ENCODE measurements at places on chromosomes 16 and 17. TPM values are rescaled to one million over a fixed set of nuclear protein-coding genes. Genes with fewer than 3 reads are reported as not detected.

GRCh38 chr16:69796285-69797118 is 34.4 kb downstream of the WWP2 start:
- DNase-seq, result peak; percentile 43

- DNase-seq, result peak; percentile 56
Observed at GRCh38 chr17:57671667-57672632, 73.1 kb downstream of the CCDC182 start.

GRCh38 chr17:74647871-74648672 is 24.5 kb upstream of the CD300E start:
- DNase-seq, result no peak

DNA sequence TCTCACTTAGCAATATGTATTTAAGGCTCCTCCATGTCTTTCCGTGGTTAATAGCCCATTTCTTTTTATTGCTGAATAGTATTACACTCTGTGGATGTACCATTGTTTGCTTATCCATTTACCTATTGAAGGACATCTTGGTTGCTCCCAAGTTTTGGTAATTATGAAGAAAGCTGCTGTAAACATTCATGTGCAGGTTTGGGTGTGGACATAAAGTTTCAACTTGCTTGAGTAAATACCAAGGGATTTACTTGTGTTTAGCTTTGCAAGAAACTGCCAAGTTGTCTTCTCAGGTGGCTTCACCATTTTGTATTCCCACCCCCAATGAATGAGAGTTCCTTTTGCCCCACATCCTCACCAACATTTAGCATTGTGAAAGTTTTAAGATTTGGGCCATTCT is 9.5 kb downstream of the LRRC36 start:
- no peak for DNase-seq

- no peak for DNase-seq
Observed at GRCh38 chr17:33508215-33508614, 215.1 kb upstream of the ASIC2 start.

DNA sequence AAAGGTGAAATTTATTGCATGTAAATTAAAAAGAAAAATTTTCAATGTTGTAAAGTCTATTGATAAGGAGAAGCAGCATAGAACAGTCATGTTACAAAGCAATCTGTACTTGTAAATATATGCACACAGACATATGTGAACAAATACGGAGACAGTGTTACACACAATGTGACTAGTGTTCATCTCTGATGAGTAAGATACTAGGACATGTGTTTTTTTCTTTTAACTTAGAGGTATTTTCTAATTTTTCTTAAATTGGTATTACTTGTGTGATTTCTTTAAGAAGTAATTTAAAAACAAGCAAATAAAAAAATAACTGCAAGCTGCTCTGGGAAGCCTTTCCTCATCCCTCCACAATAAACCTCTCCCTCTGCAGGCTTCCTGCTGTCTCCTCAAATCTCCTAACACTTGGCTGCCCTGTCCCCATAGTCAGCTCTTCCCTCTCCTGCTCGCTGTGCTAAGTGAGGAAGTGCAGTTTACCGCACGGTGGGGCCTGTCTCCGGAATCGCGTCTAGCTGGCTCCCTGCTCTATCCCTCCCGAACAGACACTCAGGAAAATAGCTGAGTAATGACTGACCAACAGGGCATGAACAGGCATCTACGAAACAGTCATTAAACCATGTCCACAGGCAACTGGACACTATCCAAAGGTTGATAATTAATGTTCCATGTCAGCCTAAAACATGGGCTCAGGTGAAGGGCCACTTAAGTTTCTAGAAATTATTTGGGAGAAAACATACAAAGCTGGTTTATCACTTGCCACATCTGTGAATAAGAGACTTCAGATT is 35.9 kb downstream of the CMTM4 start:
- peak; percentile 91 for DNase-seq

DNA sequence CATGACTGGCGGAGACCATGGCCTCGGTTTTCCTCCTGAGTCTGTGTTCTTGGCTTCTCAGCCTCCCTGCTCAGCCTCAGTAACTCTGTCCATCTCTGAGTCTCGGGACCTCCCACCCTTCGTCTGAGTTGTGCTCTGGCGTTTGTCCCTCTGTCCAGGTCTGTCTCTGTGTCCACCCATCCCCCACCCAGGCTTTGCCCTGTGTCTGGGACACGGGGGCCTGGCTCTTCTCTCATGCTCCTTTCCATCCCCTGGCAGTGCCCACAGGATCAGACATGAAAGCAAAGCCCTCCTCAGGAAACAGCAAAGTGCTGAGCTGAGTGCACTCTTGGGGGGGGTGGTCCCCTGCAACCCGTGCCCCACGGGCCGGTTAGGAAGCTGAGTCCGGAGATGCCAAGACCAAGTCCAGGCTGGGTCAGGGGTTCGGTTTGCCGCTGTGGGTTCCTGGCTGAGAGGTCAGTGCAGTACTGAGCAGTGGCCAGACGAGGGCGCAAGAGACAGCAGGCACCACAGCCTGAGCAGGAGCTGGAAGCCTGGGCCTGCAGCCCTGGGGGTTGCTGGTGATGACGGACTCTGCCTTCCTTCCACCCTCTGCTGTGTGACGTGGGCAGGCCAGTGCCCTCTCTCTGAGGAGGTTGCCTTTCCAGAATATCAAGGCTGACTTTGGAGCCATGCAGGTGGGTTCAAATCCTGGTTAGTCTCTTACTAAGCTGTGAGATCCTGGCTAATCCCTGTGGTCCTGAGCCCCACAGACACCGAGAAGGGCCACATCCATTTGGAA is 2.5 kb downstream of the P2RX1 start:
- DNase-seq, result peak; percentile 72

DNA sequence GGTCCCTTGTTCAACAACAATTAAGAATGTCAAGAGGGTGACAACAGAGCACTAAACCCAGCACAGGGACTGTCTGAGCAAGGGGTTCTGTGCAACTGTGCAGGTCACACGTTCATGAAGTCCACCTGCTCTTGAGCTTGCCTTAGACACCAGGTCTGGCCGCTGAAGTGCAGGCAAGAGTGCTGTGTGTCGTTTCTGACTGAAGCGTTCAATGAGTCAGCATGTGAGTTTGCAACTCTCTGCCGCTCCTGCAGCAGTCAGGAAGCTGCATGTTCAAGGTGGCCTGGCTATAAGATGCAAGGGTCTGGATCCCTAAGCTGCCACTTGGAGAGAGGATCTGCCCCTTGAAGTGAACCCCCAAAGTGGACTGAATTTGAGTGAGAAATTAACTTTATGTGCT is 332.7 kb upstream of the HSBP1 start:
- no peak for DNase-seq

GRCh38 chr16:3590736-3591435 is 13.7 kb upstream of the NLRC3 start:
- DNase-seq, result no peak

DNA sequence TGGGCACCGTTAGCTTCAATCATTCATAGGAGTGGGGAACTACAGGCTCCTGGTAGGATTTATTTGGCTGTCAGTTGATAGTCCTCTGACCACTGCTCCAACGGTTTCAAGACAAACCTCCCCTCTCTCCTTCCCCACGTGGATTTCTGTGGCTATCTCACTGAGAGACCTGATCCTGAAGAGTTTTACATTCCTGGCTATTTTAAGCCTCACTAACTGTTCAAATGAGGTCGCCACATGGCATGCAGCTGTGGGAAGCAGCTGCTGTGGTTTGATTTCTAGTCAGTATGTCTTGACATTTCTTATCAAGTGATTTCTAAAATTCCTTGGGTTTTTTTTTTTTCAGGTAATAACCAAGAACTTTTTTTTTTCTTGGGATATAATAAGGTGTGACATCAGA is 38.3 kb downstream of the CDK5R1 start:
- DNase-seq, result peak; percentile 37

DNA sequence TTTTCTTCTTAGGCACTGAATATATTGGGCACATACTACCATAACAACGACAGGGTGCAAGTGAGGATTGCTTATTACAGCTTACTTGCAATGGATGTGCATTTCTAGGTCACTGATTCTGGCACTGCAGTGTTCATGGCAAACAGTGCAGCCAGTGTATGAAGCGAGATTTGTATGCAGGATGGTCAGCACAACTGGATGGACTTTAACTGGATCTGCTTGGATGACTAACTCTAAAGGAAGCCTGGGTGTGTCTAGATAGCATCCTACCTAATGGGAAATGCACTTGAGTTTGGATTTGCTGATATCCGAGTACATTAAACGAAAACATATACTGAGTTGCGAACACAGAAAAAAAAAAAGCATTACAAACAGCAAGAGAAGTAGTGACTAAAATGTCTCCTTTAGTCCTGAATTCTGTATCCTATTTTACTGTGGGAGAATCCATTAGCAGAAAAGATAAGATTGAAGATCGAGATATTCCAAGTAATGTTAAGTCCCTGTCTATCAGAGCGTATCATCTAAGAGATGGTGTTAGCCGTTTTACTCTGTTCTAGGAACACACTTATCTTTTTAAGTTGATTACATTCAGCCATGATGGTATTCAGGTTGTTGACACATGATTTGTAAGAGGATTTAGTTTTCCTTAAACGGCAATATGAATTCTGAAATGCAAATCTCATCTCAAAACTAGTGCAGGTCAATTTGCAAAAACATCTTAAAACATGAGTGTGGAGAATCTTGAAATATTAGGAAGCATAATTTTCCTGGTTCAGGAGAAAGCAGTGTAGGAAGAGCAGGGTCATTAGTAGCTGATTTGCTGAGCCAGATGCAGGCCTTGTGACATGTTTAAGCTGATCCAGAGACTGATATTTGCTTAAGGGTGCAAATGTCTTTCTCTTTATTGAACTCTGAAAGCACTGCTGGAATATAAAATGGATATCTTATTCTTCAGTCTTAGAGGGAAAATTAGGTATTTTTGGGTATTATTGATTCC is 142.6 kb upstream of the CPHXL start:
- DNase-seq, result no peak

- no peak for DNase-seq
Observed at GRCh38 chr17:77473615-77474226, 333.0 kb downstream of the SEC14L1 start.

GRCh38 chr16:66692341-66692740 is 4.2 kb downstream of the CMTM4 start:
- no peak for DNase-seq

GRCh38 chr17:19769946-19770652 is 22.0 kb upstream of the ALDH3A1 start:
- peak; percentile 84 for DNase-seq

DNA sequence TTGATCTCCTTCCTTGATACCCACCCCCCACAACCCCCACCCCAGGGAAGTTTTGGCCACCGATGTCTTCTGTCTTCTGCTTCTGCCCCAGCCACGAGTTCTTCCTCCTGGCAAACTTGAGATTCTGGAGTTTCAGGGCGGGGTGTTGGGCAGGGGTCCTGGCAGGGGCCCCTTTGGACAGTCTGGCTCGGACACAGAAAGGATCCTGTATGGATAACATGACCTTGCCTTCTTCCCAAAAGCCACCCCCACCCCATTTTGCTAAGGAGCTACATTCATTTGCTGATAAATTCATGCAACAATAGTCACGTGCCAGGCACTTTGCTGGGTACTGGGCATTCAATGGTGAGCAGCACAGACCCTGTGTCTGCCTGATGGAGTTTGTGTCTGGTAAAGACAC is 5.9 kb upstream of the COL1A1 start:
- no peak for DNase-seq

DNA sequence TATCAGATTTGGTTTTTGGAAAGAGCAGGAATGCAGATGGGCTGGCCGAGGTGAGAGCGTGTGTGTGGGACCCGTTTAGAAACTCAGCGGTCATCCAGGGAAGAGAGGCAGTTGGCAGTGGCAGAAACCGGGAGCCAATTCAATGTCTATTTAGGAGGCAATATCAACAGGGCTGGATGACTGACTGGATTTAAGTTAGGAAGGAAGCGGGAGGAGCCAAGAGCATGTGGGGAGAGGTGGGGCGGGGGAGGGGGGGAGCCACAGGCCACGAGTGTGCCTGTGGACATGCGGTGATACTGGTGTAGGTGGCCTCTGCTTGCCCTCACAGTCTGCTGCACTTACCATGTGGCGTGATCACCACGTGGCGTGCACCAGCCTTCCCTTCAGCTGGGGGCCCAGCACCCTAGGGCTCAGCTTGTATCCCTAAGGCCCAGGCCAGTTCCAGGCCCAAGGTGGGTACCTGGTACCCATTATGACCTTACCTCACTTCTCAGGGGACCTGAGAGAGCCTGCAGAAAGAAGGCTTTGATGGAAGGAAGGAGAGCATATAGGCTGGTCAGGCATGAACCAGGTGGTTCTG is 10.8 kb upstream of the TPPP3 start:
- no peak for DNase-seq

DNA sequence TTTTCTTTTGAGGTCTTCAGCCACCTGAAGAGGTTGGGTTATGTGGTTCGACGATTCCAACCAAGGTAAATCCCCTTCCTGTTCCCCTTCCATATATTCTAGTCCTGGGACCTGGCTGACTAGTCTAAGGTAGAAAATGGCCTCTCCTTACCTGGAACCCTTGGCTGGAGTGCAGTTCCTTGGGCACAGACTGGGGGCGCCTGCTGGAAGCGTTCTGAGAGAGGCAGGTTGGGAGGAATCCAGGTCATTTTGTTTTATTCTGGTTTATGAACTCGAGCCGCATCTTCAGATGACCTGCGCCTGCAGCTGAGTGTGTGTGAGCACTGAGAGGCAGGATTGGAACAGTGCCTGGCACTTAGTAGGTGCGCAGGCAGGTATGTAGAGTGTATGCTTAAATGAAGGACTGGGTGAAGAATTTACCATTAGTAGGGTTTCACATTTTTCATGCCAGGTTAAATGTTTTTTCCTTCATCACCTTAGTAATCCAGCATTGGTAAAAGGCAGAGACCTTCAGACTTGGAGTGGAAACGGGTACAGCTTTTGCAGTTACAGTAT is 2.7 kb downstream of the TSEN54 start:
- DNase-seq, result no peak

- no peak for DNase-seq
Observed at GRCh38 chr16:797120-797420, 3.5 kb downstream of the GNG13 start.

DNA sequence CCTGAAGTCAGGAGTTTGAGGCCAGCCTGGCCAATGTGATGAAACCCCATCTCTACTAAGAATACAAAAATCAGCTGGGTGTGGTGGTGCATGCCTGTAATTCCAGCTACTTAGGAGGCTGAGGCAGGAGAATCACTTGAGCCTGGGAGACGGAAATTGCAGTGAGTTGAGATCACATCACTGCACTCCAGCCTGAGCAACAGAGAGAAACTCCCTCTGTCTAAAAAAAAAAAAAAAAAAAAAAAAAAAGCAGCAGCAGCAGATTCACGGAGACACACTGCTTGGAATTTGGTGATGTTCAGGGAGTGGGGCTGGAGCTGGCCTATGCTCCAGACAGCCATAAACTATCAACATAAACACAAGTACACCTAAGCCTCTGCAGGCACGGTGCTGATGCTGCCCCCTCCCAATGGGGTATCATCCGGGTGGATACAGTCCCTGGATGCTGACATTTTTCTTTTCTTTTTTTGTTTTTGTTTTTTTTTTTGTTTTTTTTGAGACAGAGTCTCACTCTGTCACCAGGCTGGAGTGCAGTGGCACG is 39.6 kb upstream of the RHOT1 start:
- DNase-seq, result peak; percentile 38

The PSMD7 gene
- total RNA-seq, result 96.9 TPM

The MMP25 gene
- total RNA-seq, result 0.17 TPM

The PRR29 gene
- 0.17 TPM for total RNA-seq

The AFMID gene
- total RNA-seq, result 32.4 TPM

The RAP1GAP2 gene
- 24.6 TPM for total RNA-seq

The KRT15 gene
- 8.6 TPM for total RNA-seq

The KRT31 gene
- not detected for total RNA-seq

The ABCC1 gene
- 49.3 TPM for total RNA-seq

The SYCE1L gene
- total RNA-seq, result not detected

The AIPL1 gene
- not detected for total RNA-seq

The TRPV3 gene
- total RNA-seq, result 0.46 TPM

Measured in HFFc6 (cell line).